ENCODE measurements at places on chromosomes 5 and 9. TPM values are rescaled to one million over a fixed set of nuclear protein-coding genes. Genes with fewer than 3 reads are reported as not detected.

GRCh38 chr9:92245005-92245797 lies 48.3 kb downstream of the IARS1 start:
- no peak for DNase-seq

DNA sequence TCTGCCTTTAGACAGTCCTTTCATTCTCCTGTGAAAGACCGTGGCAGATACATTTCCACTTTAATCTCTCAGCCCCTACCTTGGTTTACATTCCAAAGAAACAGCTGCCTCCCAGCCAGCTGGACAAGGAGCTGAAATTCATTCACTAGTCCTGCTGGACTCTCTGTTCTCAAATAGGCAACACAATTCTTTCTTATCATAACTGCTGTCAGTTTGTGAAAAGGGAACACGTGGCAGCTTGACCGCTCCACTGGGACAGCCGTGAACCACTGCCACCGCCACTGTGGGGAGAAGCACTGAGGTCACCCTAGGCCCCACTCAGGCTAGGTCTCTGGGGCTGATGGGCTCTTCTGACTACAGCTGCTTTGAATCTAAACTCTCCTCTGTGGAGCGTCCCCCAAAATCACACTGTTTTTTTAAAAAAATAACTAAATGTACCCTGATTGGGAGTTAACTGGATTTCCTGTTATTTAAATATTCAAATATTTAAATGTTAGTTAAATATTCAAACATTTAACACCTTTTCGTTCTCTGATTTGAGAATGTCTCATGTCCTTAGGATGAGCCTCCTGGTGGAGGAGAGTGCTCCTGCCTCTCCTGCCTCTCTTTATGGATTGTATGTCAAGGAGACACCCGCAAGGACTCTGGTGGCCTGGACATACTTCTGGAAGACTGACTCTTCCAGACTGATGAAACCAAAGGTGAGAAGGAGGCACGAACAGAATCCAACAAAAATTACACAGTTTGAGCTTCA lies 120.1 kb downstream of the BOD1 start:
- DNase-seq: no peak

DNA sequence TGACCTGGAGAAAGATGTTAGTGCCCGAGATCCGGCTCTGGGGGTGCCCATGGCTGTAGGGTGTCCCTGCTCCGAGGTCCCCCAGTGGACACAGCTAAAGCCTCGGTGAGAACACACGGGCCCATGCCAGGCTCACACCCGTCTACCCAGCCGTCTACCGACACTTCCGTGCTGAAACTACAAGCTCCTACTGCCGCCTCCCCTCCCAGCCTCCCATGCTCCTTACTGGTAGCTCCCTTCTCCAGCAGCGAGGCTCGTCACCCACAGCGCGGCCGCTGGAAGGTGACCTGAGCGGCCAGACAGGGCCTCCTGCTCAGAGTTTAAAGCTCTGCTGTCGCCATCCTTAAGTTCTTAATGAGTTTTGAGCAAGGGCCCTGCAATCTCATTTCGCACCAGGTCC lies 33.2 kb upstream of the CLPTM1L start:
- no peak for DNase-seq

DNA sequence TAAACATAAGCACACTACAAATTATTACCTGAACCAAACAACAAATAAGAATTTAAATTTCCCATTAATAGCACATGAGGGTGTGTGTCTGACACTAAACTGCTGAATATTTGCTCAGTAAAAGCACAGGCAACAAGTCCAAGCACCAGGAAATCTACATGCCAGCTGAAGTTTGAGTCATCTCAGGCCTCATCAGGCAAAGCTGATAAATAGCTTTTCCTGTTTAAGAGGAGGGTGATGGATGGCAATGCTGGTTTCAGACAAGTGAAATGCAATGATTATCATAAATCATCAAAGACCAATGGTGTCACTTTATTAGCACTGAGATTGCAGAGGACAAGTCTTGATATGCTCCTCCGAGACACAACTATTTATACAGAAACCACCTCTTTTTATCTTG lies 1668.0 kb upstream of the C9orf72 start:
- DNase-seq: no peak

- no peak for DNase-seq
Observed at GRCh38 chr5:163993126-163993525, 487.7 kb downstream of the MAT2B start.

GRCh38 chr5:169195601-169196000 lies 105.3 kb downstream of the SLIT3 start:
- DNase-seq: no peak

DNA sequence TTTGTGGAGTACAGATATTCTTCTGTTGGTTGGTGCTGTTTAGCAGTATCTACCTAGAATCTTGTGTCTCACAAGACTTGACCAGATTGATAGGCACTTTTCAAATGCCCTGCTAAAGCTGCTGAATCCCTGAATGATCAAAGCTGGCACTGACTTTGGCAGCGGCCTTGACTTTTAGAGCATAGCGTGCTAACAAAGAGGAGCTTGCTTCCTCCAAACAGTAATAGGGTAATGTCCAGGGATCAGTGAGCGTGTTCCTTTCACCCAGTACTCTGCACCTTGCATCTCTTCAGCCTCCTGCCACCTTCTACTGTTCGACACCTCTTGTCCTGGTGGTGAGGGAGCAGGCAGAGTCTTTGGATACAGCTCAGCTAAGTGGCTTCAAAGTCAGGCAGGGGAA lies 100.8 kb downstream of the IQGAP2 start:
- no peak for DNase-seq

GRCh38 chr5:30458681-30459080 lies 734.8 kb upstream of the CDH6 start:
- no peak for DNase-seq

- no peak for DNase-seq
Observed at GRCh38 chr9:37918665-37919170, 14.8 kb upstream of the SLC25A51 start.

DNA sequence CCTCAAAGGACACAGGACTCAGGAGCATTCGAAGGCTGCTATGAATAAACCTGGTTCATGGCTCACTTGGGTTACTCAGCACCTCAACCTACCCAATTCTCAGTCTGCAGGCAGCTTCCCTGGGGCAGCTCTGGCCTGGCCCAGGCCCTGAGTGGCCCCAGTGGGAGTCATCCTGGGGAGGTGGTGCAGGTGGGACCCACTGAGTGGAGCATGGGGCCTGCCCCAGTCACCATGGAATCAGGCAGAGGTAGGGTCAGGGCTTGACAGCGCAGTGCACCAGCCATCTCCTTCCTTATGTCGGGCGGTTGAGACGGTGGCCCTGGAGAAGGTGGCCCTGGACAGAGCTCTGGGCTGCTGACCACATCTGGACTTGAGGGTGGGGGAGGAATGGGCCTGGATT lies 19.2 kb downstream of the PLEKHG4B start:
- DNase-seq: no peak

TOMM5 gene
- 127 TPM for polyA plus RNA-seq

ACTBL2 gene
- polyA plus RNA-seq: not detected

IL13 gene
- not detected for polyA plus RNA-seq

Data from H1 (cell line).